Ovary (tissue), 10 donors: ENCODE measurements at places on chromosomes 12 and 14.

- DNase-seq = no peak
These were observed 19.3 kb downstream of the FOXN3 start for GRCh38 chr14:89397569-89398230.

DNA sequence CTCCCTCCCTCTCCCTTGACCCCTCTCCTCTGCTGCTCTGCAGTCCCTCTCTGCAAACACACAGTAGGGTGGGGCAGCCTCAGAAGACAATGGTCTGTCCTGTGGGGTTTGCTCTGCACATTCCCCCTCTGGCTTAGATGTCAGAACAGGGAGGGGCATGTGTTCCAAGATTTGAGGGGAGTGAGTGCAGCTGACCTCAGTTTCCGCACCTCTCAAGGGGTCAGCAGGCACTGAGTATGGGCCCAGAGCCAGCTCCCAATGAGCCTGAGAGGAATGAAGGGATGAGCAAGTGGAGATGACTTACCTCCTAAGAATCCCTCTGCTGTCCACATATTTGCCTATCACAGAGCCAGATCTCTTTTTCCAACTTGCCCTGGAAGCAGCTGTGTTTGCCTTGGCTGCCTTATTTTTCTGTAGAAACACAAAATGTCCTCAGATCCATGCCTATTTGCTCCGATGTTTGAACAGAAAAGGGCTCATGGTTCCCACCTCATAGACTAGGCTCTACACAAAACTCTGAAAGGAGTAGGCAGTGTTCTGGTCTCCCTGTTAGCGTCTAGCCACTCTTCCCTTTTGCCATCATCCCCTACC lies 111.4 kb downstream of the CRACR2A start:
- no peak for DNase-seq

DNA sequence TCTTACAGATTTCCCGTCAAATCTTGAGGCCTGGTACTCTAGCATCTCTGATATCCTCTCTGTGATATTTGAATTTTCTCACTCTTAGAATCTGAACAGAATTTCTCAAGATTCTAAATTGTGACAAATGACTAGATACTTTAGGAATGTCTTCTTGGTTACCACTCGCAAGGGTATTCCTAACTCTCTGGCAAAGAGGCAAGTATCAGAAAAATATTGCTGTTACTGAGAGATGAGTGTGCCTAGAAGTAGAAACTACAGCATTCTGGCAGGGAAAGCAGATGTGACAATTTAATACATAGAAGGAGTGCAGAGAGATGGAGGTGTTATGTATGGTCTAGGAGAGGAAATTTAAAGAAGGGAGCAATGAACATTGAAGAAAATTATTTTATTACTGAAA lies 467.8 kb downstream of the LRIG3 start:
- no peak for DNase-seq

- no peak for DNase-seq
These were observed 12.3 kb downstream of the NINJ2 start for GRCh38 chr12:650983-651382.

DNA sequence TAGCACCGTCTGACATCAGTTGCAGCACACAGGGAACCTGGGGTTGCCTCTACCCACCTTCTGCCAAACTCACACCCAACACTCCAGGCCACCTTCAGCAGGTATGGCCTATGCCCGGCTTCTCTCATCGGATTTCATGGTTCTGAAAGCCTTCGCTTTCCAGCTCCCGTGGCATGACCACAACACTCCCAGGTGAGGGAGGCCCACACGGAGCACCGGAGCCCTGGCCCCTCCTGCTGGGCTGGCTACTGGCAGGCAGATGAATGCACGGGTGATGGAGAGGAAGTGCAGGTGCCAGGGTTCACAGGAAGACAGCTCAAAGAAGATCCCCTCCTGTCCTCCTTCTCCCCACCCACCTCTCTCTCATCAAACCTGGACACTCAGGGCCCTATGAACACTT lies 37.2 kb downstream of the CACNA2D4 start:
- no peak for DNase-seq

GRCh38 chr14:68479247-68479646 lies 313.6 kb downstream of the ZFP36L1 start:
- no peak for DNase-seq

DNA sequence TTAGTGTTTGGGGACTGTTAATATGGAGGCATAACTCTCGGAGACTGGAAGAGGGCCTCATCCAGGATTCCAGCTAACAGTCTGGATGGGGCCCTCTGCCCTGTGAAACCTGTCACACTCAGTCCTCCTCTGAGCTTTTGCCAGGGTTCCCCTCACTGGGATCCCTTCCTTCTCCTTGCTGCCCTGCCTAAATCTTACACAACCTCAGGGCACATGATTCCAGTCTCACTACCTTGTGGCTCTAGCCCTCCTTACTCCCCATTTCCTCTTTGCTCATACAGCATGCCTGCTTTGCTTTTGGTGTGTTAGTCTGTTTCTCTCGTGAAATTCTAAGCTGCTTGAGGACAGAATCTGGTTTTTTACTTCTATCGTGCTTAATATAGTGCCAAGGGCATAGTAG lies 942 bp upstream of the GSG1 start:
- DNase-seq = no peak
